Ascending aorta (tissue), 2 donors: ENCODE measurements at places on chromosomes 2 and 18.
A peak's percentile ranks its signal among the peaks of the same experiment; 100 is the strongest.

DNA sequence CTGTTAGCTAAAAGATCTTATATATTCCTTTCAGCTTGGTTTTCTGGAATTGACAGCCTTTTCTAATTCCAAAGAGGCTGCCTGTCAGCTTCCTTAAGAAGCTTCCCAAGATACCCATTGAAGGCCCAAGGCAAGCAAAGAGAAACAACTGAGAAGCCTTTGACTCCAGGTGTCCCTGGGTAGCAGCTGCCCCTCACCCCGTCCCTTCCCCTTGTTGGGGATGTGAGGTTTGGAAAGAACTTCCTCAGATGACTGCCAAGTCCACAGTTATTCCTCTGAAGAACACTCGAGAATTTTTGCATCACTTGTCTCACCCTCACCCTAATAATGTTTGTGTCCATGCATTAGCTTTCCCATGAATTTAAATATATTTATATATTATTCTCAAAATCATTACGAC is 13.3 kb downstream of the MAPRE3 start:
- no peak for DNase-seq

DNA sequence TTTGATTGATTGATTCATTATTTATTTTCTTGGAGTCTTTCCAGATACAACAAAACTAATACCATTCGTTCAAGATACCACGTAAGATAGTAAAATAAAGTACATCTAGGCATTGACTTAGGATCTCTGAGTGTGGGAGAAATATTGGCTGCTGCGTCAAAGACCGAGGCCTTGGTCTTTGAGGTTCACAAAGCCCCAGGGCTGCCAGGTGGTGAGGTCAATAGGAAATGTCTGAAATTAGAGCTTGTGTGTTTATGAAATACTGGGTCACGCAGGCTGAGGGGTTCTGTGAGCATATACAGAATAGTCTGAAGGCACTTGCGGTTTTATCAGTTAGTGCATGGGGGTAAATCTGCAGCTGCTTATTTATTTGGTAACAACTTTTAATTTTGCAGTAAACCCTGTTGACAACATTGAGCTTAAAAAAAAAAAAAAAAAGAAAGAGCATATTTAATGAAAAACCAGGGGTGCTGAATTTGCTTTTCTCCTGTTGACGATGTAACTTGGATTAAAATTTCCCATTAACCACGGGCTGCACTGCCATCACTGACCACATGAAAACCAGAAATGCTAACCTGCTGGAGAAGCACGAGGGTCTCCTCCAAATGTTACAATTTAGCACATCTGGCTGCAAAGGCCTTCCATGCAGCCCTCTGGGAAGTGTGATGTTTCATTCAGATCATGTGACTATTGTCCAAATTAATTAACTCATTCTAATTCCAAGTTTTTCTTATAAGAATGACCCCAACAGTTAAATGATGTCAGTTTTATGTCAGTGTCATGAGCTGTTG is 27.1 kb upstream of the SERPINB12 start:
- DNase-seq = no peak

- DNase-seq = no peak
Measured at GRCh38 chr2:234842753-234843152, 109.1 kb upstream of the SH3BP4 start.

GRCh38 chr2:151808258-151809072 is 19.8 kb downstream of the ARL5A start:
- DNase-seq = no peak

DNA sequence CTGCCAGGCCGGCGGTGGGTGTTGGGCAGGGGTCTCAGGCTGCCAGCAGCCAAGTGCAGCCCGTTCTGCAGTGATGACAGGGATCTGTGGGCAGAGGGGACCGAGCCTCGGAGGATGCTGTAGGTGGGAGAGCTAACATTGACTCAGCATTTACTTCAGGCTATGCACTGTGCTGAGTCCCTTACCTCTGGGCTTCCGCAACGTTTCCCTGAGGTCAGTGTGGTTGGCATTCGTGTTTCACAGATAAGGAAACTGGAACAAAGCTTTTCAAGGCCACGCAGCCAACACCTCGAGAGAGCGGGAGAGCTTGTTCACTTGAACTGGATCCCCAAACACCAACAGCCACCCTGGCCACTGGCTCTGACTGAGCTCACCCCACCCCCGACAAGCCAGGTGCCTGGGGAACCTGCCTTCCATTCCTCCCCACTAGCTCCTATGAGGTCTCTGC is 839 bp upstream of the GPR148 start:
- DNase-seq = no peak

DNA sequence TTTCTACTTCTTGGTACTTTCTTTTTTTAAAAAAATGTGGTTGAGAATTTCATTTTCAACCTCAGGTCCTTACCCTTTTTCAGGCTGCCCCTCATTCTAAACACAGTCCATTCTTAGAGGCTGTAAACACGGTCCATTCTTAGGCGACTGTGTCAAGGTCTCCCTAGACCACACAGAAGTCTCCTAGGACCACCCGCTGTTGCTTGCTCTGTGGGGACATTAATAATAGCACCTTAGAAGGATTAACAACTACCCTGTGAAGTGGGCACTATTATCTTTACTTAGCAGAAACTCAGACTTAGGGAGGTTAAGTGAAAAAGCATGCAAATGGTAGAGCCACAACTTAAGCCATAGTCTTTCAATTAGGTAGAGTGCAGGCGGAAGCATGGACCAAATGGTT is 91.7 kb downstream of the RBMS1 start:
- DNase-seq = no peak

- no peak for DNase-seq
Measured at GRCh38 chr2:207510148-207510547, 19.6 kb upstream of the CREB1 start.

- peak; percentile 58 for DNase-seq
Measured at GRCh38 chr2:8594731-8595427, 87.0 kb upstream of the ID2 start.

- no peak for DNase-seq
Measured at GRCh38 chr2:19767899-19768298, 133.9 kb downstream of the TTC32 start.

- DNase-seq = no peak
Measured at GRCh38 chr2:29446847-29447246, 331.6 kb downstream of the CLIP4 start.

DNA sequence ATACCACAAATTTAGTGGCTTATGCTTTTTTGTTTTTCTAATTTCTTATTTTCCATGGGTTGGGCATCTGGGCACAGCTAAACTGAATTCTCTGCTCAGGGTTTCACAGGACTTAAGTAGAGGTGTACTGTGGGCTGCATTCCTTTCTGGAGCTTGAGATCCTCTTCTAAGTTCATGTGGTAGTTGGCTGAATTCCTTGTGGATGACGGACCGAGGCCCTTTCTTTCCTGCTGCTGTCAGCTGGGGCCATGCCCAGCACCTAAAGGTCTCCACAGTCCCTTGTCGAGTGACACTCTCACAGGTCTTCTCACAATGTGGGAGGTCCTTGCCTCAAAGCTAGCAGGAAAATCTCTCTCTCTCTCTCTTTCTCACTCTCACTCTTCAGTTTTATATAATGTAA is 433.5 kb upstream of the LRATD1 start:
- no peak for DNase-seq

GRCh38 chr2:176526995-176527901 is 258.0 kb downstream of the MTX2 start:
- no peak for DNase-seq

- DNase-seq = no peak
Measured at GRCh38 chr2:107008843-107009242, 122.9 kb upstream of the ST6GAL2 start.

GRCh38 chr2:235135990-235136561 is 184.3 kb downstream of the SH3BP4 start:
- peak; percentile 69 for DNase-seq

DNA sequence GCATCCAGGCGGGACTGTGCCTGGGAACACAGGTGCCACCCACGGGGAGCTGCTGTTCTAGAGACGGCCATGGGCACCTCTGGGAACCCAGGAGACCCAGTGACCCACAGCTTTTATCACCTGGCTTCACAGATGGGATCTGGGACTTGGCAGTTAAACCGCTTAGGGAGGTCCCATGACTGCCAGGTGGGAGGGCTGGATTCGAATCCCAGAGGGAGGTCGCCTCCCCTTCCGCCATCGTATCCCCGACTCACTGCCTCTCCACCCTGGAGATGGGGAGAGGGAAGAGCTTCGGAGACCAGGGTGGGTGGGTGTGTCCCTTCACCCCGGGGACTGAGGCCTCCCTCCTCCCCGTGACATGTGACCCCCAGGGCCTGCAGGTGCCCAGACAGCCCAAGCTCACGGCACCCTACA is 169.4 kb downstream of the RTP5 start:
- DNase-seq = peak; percentile 54

- DNase-seq = no peak
Measured at GRCh38 chr2:213202011-213202410, 50.6 kb upstream of the IKZF2 start.

- no peak for DNase-seq
Measured at GRCh38 chr2:62743506-62743905, 38.0 kb downstream of the EHBP1 start.

GRCh38 chr18:13611601-13612195 is 114.7 kb downstream of the FAM210A start:
- DNase-seq = no peak

DNA sequence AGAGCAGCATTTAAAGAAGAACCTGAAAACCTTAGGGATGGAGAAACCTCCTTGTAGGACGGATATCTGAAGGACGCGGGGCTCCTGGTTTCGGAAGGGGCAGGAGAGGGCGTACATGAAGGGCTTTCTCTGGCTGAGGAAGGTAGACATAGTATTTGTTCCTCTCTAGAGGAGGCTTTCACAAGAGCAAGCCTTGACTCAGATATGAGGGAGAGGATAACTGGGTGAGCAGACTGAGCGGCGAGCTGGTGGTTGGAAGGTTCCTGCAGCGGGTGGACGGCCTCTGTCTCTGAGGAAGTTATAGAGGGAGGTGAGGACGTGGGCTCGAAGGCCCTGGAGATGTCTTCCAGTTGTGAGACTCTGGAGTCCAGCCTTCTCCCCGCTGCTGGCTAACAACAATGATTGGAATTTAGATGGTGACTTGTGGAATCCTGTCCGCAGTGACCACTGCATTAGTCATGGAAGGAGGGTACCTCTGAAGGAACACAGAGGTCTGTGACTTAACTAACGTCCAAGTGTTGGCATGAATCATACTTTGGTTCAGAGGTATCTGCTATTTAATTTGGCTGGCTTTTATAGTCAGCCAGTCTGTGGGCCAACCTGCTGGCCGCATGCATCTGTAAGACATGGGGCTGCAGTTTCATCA is 80.9 kb downstream of the ASAP2 start:
- DNase-seq = peak; percentile 86

DNA sequence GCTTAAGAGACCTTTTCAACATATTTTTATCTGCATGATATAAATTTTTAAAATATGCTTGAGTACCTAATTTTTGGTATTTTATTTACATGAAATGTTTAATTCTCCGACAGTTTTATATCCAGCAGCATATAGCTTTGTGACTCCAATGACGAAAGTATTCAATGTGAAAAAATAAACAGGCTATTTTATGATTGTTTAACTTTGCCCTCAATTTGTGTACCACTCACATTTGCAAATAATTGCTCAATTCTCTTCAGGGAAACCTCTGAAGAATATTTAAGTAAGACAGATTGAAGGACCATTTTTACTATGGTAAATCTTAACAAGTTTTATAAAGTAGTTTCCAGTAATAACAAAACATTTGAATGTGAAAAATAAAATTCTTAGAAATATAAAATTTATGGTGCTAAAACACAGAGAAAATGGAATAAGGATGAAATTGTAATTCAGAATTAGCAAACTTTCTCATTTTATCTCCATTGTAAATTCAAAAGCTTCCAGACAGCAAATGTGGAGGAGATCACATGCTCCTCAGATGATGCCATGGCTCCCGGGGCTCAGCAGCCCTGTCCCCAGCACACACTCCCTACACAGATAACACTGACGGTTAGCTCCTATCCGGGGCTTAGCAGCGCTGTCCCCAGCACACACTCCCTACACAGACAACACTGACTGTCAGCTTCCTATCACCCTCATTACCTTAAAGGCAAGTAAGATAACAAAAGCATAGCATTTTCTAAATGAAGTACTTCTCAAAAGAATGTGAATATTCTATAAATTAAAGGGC is 39.7 kb downstream of the SH3YL1 start:
- no peak for DNase-seq

GRCh38 chr2:135050132-135050531 is 2.0 kb upstream of the RAB3GAP1 start:
- DNase-seq = no peak

DNA sequence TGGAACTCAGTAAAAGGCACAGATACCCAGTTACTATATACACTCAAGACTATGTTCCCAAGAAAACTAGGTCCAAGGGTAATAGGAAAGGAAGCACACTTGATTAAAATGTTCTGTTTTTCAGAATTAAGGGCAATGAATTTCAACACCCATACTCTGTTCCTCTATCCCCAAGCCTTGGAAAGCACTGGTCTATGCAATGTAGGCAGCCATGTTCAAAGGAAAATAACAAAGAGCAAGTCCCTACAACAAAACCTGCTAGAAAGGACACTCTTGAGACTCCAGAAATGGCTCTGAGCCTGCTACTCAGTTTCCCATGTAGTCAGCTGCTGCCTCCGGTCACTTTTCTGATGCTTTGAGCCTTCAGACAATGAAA is 6.8 kb downstream of the CYB5A start:
- no peak for DNase-seq

- DNase-seq = no peak
Measured at GRCh38 chr18:75507636-75508035, 80.1 kb upstream of the SMIM21 start.

- DNase-seq = no peak
Measured at GRCh38 chr2:127182626-127183458, 37.3 kb downstream of the CYP27C1 start.

DNA sequence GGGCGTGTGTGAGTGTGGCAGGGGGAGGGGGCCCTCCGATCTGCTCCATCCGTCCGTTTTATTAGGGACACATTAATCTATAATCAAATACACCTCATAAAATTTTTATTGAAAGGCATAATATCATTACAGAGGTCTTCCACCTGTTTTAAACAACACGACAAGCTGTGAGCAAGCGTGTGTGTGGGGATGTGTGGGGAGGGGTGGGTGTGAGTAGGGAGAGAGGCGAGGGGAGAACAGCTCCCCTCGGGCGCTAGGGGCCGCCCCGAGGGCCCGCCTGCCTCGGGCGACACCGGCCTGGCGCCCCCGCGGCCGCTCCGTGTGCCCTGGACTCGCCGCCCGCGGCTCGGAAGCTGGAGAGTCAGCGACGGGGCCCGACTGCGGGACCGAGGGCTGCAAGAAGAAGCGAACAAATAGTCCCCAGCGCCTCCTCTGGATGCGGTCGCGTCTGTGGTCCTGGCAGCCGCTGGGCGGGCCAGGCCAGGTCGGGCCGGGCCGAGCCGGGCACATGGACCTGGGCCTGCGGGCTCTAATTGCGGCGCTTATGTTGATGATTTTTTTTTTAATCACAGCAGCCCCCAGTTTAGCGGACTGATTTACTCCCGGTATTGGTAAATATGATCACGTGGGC is 352 bp upstream of the HOXD9 start:
- DNase-seq = no peak

GRCh38 chr2:100546469-100546868 is 16.3 kb upstream of the PDCL3 start:
- no peak for DNase-seq

DNA sequence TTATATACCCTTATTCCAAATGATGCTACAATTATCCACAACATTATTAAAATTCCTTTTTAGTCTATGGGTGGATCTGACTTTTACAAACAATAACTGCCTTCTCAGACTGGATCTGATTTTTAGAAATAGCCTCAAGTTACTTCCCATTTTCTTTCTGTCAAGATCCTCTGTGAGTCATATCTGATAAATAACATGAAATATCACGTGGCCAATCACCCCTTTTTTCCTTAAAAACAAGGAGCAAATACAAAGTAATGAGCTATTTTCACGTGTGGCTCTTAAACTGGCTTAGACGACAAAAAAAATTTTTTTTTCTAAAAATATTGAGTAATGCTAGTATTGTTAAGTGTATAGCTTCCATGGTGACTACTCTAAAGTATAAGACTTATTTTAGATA is 6.7 kb downstream of the PELI1 start:
- DNase-seq = no peak
